ENCODE measurements at places on chromosomes 7 and 10.

GRCh38 chr10:92695679-92696605 lies 6.2 kb downstream of the HHEX start:
- DNase-seq: no peak

- no peak for DNase-seq
Observed at GRCh38 chr7:134694767-134695166, 48.1 kb downstream of the BPGM start.

- DNase-seq: no peak
Observed at GRCh38 chr10:86349940-86350630, 16.5 kb downstream of the GRID1 start.

DNA sequence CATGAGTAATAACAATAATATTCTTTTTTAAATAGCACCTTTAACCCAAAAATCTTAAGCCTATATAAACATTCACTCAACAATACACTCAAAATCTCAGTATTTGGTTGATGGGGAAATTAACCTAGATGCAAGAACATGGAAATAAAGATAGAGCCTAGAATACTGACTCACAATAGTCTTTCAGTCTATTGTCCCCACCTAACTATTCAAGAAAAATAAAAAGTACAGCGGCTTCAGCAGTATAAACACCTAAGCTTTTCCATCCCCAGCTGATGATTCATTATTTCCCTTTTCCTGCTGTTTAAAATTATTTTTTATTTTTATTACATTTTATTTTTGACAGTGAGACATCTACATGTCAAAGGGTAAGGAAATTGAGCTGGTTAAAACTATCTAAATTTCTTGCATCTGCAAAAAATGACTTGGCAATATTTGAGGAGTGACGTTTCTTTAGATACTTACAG lies 201.4 kb downstream of the FZD1 start:
- DNase-seq: no peak

DNA sequence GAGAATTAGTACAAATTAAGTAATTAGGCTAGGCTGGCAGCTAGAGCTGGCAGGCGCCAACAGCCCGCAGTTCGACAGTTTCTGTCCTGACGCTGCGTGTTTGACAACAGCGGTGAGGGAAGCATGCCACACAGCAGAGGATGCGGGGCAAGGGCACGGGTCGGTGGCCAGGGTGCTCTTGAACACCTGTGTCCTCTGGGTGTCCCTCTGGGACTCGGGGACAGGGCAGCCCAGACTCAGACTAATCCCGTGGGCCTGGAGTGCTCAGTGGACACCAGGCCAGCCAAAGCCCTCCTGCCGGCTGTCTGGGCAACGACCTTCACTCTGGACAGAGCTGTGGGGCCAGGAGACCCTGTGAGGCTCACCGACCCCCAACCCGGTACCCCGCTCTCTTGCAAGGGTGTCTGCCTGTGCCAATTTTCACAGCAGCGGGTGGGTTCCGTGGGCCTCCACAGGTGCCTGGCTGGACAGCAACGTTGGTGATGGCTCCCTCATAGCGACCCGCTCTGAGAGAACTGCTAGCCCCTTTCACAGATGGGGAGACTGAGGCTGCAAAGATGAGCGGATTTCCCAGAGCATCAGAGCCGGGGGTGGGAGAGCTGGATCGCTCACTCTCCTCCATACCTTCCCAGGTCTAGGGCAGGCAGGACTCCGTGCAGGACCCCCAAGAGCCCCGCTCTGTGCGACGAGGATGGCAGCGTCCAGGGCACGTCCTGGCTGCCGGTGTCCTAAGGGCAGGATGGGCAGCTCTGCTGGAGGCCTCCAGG lies 48.5 kb downstream of the FOXL3 start:
- DNase-seq: no peak

- DNase-seq: no peak
Observed at GRCh38 chr10:79351332-79351731, 4.1 kb downstream of the PPIF start.

GRCh38 chr7:47571331-47572093 lies 10.4 kb downstream of the TNS3 start:
- no peak for DNase-seq

DNA sequence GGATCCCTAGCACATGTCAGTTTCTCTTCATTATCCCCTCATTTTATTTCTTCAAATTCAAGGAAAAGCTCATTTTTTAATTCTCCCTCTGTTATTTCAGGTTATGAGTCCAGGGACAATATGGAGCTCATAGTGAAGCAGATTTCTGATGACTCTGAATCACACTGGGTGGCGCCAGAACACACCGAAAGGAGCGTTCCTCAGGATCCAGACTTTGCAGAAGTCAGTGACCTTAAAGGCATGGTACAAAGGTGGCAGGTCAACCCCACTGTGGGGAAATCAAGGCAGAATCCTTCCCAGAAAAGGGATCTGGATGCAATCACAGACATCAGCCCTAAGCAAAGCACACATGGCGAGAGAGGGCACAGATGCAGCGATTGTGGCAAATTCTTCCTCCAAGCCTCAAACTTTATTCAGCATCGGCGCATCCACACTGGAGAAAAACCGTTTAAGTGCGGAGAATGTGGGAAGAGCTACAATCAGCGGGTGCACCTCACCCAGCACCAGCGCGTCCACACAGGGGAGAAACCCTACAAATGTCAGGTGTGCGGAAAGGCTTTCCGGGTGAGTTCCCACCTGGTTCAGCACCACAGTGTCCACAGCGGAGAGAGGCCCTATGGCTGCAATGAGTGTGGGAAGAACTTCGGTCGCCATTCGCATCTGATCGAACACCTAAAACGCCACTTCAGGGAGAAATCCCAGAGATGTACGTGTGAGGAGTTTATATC lies 21.4 kb downstream of the ZKSCAN5 start:
- DNase-seq: no peak

DNA sequence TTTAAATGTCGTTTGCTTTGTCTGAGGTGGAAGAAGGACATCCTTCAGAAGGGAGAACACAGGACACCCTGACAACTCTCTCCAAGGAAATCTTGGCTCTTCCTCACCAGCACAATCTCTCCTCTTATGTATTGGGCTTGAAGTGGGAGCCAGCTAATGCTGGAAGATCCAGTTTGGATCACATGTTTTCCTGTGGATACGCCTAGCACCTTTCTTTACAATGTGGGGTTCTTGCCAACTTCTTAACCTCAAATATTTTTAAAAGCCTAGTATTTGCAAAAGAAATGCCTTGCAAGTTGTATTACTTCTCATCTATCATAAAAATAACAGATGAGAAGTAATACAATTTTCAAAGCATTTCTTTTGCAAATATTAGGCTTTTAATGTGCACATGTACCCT lies 76.4 kb downstream of the FRMD4A start:
- DNase-seq: no peak

- no peak for DNase-seq
Observed at GRCh38 chr10:49579621-49580020, 30.5 kb upstream of the SLC18A3 start.
